ENCODE measurements at places on chromosomes 12 and 14. TPM values are rescaled to one million over a fixed set of nuclear protein-coding genes. Genes with fewer than 3 reads are reported as not detected.

DNA sequence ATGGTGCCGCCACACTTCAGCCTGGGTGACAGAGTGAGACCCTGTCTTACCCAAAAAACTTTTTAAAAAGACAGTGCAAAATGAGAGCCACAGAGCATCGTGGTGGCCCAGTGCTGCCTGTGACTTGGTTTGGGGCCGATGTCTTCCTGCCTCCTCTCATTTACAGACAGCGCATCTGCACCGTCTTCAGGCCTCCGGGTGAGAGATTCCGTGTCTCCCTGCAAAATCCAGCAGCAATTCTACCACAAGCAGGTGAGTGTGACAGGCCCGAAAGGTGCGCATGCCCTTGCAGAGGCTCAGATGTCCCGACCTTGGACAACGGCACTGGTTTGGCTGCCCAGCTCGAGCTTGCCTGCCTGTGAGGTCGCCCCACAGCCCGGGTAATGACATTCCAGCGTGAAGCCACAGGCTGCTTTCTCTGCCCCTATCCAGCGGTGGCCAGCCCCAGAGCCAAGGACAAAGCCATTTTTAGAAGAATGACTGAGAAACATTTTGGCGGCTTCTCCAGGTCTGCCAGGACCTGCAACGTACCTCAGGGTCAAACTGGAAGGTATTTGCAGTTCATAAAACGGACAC is 70.3 kb upstream of the RFLNA start:
- no peak for DNase-seq

DNA sequence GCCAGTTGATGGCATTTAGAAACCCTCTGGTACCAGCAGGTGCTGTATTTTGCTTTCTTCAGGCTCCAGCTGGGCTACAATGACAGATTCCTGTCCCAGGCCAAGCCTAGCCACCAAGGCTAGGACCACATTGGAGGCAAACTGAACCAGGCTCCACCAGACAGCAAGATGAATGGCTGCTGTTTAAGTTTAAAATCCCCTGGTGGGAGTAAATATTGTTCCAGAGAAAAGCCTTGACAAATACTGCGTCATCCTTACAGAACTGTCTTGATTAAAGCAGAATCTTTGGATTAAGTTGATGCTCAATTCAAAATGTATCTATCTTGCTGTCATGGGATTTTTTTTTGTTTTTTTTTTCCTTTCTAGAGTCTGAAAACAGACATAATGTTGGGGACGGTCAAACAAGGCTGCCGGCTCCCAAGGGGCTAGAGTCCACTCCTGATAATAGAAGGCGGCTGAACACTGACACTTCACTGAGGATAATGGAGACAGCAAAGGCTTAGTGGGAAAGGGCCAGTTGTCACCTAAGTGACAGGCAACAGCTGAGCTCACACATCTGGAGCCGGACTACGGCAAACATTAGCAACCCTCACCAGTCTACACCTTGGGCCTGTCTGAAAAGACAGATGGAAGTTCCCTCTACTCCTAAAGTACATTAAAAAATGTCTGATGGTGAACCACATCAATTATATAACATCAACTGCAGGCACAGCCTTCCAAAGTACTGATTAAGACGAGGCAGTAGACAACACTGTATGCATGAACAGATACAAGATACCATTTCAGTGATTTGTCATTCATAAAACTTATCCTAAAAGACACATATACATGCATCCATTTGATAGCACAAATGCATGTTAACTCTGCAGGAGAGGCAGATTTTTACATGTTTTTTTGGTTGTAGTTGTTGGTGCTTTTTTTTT is 1.7 kb downstream of the PRICKLE1 start:
- no peak for DNase-seq

DNA sequence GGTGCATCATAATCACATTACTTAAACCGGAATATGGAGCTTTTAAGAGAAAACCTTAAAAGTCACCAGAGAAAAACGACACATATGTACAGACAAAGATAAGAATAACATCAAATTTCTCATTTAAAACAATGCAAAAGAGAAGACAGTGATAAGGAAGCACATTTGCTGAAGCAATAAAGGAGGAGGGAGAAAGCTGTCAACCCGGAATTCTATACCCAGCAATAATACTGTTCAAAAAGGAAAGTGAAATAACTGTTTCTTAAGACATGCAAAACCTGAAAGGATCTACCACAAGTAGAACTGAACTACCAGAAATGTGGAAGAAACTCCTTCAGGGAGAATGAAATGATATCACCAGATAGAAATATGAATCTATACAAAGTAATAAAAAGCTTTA is 15.4 kb downstream of the SLC6A13 start:
- DNase-seq, result no peak

- DNase-seq, result no peak
Observed at GRCh38 chr12:46554460-46554859, 181.9 kb upstream of the SLC38A2 start.

Gene SYCP3
- 0.73 TPM for polyA plus RNA-seq

GRCh38 chr14:69573205-69573830 is 1.4 kb downstream of the CCDC177 start:
- no peak for DNase-seq

DNA sequence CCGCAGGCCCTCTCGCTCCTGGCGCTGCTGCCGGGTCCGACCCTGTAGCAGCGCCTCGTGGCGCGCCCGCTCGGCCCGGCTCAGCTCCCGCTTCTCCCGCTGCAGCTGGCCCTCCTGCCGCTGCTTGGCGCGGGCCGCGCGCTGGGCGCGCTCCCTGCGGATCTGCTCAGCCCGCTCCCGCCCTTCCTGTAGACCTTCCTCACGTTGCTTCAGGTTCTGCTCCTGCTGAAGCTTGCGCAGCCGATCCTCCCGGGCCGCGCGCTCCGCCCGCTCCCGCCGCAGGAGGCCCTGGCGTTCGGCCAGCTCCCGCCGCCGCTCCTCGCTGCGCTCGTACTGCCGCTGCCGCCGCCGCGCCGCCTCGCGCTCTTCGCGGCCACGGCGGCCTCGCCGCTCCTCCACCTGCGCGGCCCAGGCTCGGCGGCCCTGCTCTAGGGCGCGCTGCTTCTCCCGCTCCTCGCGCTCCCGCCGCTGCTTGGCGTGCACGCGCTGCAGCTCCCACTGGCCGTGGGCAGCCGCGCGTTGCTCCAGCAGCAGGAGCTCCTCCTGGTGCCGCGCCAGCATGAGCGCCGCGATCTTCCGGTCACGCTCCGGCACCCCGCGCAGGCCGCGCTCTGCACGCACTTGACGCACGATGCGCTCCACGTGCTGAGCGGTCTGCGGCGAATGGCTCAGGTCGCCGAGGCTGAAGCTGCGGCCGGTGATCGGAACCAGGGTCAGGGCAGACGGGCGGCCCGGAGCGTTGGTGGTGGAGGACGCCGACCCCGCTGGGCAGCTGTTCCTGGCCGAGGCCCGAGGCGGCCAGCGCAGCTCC is 2.4 kb downstream of the CCDC177 start:
- no peak for DNase-seq

DNA sequence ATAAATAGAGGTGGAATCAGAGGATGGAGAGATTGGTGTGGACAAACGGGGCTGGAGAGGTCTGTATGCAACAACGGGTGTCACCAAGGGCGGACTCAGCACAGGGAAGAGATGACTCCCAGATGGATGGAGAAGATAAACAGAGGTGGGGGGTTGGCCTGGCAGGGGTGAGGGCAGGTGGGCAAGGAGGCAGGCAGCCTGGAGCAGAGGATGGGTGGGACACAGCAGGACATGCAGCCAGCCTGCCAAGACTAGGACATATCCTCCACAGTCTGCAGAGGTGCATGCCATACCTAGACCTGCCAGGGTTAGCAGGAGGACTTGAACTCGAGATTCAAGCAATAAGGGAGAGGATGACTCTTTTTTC is 56.2 kb downstream of the TTC7B start:
- DNase-seq, result no peak

Gene TTC9
- polyA plus RNA-seq, result 3.9 TPM

DNA sequence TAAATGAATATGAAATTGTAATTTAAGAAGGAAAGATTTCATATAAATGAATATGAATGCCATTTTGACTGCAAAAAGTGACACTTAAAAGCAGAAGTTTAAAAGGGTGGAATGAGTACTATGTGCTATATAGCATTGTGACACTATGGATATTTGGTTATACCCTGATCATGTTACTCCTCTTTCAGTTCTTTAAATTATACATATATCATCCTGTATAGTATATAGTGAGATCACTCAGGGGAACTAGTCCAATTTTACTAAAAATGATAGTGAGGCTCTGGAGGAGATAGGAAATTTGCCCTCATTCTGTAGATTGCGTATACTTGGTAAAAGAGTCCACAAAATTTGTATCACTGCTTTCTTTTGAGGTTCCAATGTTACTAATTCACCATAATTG is 155.7 kb upstream of the BTG1 start:
- DNase-seq, result no peak

DNA sequence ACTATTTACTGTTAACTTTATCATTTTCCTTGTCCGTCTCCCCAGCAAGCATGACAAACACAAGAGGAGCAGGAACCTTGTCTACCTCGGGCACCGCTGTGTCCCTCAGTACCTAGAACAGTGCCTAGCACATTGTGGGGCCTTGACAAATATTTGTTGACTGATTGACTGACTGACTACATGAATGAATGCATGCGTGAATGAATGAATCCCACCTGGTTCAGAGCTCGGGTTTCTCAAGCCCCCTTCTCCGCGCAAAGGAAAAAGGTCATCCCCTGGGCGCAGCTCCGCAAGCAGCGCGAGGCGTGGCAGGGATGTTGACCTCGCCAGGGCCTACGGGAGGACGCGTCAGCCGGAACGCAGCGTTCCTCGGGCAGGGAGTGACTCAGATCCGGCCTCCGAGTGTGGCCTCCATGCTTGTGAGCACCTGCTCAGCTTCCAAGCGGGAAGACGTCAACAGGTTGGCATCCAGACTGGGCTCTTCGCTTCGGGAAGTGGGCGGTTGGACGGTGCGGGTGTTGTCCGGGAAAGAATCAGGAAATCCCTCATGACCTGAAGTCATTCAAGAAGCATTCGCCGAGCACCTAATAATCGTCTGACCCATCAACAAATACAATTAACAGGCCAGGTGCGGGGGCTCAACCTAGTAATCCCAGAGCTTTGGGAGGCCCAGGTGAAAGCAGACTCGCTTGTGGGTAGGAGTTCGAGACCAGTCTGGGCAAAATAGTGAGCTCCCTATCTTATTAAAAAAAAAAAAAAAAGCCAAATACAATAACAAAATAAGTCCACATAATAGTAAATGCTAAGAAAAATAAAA is 13.9 kb upstream of the UBC start:
- DNase-seq, result no peak

Gene ERBB3
- 119 TPM for polyA plus RNA-seq

DNA sequence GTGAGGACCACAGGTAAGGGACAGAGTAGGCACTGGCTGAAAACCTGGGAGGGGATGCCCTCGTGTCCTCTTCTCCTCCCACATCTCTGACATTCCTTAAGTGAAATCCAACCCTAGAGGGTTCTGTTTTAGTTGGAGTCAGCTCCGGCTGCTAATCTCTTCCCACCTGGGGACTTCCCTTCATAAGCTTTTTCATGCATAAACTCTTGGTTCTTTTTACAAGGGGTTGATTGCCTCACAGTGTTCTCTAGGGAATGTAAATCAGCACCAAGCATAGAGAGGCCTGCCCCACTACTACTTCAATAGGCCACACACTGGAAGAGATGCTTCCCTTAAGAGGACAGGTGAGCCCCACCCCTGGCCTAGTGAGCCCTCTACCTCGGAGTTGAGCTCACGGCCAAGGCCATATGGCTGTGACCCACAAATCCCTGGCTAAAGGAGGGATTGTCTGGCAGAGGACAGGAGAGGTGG is 3.2 kb upstream of the SYNDIG1L start:
- no peak for DNase-seq

Gene P2RX2
- 1.7 TPM for polyA plus RNA-seq

DNA sequence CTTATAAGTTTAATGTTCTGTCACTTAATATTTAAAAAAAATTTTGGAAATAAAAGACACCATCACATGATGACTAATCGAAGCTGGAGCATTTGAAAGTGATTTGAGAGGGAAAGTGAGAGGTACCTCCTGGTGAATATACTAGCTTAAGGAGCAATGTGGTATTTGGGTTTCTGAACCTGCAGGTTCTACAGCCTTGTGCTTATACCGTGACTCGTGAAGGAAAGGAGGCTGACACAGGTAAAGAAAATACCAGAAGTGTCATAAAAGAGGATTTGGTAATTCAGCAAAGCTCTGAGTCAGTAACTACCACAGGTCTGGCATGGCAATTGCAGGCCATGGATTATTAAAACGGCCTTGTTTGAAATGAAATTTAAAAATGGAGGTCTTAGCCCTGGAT is 151.0 kb downstream of the SLC38A4 start:
- DNase-seq, result no peak

Gene MAGOHB
- 41.5 TPM for polyA plus RNA-seq

GRCh38 chr12:116855744-116856470 is 25.3 kb downstream of the HRK start:
- DNase-seq, result no peak

Gene OTX2
- not detected for polyA plus RNA-seq

Gene SYNDIG1L
- 0.19 TPM for polyA plus RNA-seq

Gene REP15
- 3.6 TPM for polyA plus RNA-seq

Gene TAS2R13
- not detected for polyA plus RNA-seq

DNA sequence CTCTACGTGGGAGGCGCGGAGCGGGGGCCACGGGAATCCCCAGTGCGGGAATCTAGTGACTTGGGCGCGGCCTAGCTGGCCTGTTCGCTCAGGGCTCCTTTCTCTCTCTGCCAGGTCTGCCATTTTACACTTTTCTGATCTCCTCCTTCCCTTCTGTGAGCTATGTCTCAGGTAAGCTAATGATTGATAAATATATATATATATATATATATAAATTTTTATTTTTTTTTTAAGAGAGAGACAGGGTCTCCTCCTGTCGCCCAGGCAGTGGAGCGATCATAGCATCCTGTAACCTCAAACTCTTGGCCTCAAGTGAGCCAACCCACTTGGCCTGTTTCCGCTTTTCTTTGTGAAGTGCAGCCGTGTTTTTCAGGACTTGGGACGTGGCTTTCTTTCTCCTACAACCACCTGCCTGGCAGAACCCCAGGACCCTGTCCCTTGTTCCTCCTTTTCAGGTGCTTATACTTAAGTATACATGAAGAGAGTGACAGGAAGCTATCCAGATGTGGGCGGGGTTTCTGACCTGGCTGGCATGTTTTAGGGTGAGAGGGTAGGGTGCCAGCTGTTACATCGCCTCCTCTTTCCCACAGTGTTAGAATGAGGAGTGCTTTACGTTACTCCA is 547 bp downstream of the ZNF140 start:
- no peak for DNase-seq

DNA sequence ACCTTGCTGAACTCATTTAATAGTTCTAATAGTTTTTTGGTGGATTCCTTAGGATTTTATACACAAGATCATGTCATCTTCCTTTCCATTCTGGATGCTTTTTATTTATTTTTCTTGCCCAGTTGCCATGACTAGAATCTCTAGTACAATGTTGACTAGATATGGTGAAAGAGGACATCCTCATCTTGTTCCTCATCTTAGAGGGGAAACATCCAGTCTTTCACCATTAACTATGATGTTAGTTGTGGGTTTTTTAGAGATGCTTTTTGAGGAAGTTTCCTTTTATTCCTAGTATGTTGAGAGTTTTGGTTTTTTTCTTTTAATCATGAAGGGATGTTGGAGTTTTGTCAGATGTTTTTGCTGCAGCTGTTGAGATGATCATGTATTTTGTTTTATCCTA is 8.7 kb downstream of the ANKRD13A start:
- DNase-seq, result no peak

GRCh38 chr12:86331457-86331856 is 75.3 kb upstream of the MGAT4C start:
- DNase-seq, result no peak

GRCh38 chr12:131038961-131039950 is 85.5 kb downstream of the ADGRD1 start:
- no peak for DNase-seq

GRCh38 chr12:104608998-104609397 is 152.2 kb downstream of the CHST11 start:
- no peak for DNase-seq

Gene CMKLR1
- polyA plus RNA-seq, result 4.1 TPM

Data from renal cortex interstitium (tissue), 15 donors.